Fibroblast of mammary gland (primary cell): ENCODE measurements at places on chromosomes 6 and 20.
A peak's percentile ranks its signal among the peaks of the same experiment; 100 is the strongest.

DNA sequence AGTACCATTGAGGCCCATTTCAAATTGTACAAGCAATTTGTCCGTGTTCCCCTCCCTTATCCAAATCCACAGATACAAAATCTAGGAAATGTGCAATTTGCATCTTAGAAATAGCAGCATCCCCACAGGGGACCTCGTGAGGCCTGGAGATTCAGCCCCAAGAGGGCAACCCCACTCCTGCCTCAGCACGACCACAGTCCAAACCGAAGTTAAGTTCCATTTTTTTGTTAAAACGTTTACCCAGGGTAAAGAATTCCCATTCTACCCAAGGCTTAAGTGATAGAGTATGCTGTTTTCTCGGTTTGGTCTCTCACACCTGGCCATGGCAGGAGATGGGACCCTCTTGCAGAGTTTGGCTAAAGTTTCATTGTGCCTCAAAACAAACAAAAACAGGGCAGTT is 41.2 kb downstream of the PLCG1 start:
- DNase-seq, result no peak

DNA sequence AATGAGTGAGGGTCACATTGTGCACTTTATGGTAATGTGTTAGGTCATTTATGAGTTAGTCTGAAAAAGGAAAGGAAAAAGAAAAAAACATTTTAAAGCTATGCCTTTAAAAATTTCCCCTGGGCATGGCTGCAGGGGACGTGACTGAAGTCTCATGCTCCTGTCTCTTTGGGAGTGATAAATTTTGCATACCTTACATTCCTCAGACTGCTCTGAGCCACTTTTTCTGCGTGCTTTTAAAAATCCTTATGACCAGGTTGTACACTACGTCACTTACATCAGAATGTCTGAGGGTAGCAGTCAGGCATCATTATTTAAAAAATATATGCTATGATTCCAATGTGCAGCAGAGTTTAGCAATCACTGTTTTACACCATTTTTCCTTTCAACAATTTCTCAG is 121.2 kb downstream of the RFPL4B start:
- DNase-seq, result no peak

DNA sequence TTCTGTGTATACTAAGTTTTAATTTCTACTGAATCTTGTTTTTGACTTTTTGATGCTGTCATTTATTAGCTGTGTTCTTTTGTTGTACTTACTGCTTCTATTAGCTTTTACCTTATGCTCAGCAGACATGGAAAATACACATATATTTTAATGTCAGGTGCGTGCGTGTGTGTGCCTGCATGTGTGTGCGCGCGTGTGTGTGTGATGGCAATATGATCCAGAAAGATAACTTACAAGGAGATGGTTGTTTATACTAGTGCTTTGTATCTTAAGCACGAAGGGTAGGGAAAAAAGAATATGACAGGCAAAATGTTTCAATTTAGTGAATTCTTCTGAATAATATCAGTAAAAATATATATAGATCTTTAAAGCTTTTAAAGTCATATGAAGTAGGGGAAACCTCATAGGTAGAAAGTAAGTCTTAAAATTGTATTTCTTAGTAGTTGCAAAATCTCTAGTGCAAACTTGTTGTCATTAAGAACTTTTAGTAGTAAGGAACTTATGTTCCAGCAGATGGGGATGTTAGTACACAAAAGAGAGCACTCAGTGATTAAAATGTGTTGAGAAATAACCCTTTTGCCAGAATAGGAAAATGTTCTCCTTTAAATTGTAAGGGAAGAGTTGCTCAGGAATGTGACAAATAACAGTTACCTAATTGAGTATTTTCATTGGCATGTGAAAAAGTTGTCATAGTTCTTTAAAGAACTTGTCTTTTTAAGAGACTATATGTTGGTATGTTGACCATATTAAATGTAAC is 13.2 kb downstream of the QKI start:
- peak; percentile 88 for DNase-seq

DNA sequence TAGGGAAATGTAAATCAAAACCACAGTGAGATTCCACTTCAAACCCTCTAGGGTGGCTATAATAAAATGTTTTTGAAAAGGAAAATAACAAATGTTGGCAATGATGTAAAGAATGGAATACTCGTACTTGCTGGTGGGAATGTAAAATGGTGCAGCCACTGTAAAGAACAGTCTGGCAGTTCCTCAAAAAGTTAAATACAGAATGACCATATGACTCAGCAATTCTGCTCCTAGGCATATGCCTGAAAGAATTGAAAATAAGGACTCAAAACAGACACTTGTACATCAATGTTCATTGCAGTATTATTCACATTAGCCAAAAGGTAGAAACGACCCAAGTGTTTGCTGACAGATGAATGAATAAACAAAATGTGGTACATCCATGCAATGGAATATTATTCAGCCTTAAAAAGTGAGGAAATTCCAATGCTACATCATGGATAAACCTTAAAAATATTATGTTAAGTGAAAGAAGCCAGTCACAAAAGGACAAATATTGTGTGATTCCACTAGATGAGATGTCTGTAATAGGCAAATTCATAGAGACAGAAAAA is 10.2 kb upstream of the RNF114 start:
- no peak for DNase-seq

DNA sequence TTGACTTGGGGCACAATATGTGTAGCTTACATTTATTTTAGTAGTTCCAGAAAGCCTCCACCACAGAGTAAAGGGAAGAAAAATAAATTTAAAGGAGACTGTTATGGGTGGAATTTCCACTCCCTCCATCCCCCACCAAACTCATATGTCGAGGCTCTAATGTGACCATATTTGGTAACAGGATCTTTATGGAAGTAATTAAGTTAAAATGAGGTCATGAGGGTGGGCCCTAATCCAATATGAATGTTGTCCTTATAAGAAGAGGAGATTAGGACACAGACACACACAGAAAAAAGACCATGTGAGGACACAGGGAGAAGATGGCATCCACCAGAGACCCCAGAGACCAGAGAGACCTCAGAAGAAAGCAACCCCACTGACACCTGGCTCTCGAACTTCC is 189.7 kb downstream of the EDN1 start:
- peak; percentile 56 for DNase-seq

DNA sequence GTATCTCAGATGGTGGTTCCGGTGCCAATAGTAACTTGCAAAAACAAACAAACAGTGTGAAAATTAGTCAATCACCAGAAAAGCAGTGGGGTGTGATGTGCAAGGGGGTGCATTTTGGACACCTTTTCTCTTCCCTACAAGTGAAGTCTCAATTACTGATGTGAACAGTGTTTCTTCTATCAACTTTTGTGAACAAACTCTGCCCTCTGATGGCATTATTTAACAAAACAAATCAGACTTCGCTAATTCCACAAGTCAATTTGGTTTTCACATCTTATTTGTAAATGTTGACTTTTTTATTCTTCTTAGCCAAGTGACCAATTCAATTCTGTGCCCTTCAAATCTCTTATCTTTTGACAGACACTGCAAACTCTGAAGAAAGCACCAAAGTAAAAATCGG is 212.2 kb downstream of the UST start:
- peak; percentile 24 for DNase-seq

- no peak for DNase-seq
These were observed 27.9 kb upstream of the LRRC1 start for GRCh38 chr6:53766930-53767329.

GRCh38 chr6:72948153-72948552 is 277.1 kb downstream of the KHDC1L start:
- peak; percentile 41 for DNase-seq

GRCh38 chr6:6365242-6365641 is 44.8 kb upstream of the F13A1 start:
- no peak for DNase-seq

DNA sequence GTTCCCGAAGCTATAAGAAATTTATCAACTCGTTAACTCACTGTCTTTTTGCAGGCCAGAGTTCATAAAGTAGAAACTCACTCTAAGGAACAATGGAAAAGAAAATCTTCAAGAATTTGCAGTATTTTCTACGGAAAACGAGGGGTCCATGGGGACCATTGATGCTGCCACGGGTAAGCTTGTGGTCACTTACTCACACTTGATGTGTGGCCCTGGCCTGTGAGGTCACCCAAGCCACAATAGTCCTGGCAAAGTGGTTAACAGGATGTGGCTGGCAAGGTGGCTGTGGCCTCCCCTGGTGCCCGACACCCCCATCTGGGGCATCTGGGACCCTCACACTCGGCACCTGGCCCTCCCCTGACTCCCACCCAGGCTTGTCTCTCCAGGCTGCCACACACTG is 123.4 kb downstream of the C6orf118 start:
- DNase-seq, result peak; percentile 55

DNA sequence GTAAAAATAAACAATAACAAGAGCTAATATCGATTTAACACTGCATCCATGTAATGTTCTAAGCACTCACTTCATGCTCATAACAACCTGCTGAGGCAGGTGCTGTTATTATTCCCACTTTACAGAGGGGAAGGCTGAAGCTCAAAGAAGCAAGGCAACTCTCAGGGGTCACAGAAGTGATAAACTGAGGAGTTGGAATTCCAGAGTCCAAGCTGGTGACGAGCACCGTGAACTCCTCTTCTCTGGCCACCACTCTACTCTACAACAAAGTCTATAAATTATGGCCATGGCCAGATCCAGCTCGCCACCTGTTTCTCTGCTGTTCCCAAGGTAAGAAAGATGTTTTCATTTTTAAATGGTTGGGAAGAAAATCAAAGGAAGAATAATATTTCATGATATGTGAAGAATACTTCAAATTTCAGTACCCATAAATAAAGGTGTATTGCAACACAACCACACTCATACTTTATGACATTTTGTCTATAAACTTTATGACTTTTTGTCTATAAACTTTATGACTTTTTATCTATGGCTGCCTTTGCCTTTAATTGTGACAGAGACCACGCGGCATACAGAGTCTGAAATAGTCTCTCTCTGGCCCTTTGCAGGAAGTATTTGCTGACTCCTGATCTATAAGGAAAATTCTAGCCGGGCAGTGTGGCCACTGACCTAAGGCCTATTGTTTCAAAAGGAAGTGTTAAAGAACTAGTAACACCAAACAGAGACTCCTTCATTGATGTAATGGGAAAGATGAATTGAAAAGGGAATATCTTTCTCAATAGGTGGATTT is 113.2 kb upstream of the KCNG1 start:
- no peak for DNase-seq

DNA sequence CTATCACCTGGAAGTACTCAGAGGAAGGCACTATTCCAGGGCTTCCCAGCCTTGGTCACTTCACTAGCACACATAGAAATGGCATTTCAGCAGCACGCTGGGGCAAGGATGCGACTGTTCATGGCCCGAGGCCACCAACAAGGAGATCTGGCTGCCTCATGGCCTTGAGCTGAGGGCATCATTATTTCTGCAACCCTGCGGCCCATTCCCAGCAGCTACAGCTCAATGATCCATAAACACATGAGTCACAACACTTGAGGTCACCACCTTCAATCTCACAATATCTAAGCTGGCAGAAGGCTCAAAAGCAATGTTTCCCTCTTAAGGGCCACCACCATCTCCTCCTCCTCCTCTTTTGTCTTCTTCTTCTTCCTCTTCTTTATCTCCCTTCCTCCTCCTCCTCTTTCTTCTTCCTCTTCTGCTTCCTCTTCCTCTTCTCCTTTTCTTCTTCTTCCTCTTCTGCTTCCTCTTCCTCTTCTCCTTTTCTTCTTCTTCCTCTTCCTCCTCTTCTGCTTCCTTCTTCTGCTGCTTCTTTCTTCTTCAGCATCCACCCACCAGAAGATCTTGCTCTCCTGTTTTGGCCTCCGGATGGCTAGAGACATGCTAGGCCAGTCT is 382.9 kb upstream of the CNR1 start:
- DNase-seq, result peak; percentile 8

GRCh38 chr20:31919410-31920155 is 32.3 kb downstream of the PDRG1 start:
- no peak for DNase-seq

- peak; percentile 90 for DNase-seq
These were observed 864 bp upstream of the BCLAF1 start for GRCh38 chr6:136290410-136291010.

DNA sequence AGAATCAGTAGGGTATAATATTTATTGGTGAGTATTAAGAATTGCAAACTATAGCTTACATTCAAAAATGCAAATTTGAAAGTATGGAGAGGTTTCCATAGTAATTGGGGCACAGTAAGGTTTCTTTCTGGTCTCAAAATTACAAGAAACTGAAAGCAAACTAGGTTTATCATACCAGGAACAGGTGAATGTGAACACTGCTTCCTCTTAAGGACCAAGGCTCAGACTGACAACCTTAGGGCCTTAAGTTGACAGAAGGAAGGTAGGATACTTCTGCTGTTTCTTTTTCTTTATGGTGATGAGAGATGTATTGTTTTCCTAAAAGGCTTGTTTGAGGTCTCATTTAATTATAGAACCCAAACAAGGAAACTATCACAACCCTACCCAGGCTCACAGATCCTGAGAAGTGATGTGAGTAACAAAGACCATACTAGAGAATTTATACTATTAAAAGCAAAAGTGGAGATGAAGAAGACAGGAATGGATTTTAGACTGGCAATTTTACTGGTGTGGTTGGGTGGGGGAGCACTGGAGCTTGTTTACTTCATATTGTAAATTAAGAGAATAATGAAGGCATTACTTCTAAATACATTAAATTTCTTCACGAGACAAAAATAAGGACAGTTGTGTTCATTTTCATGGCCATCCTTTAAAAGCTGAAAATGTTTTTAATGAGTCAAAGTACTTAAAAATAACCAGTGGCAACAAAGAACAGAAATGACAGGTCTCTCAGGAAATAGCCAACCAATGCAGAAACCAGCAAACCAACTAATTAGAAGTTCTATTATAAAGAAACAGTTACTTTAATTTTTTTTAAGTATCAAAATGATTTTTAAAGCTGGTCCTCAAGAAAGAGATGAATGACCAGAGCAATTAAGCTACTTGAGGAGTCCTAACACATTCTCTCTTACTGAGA is 21.3 kb downstream of the STAU1 start:
- DNase-seq, result no peak

DNA sequence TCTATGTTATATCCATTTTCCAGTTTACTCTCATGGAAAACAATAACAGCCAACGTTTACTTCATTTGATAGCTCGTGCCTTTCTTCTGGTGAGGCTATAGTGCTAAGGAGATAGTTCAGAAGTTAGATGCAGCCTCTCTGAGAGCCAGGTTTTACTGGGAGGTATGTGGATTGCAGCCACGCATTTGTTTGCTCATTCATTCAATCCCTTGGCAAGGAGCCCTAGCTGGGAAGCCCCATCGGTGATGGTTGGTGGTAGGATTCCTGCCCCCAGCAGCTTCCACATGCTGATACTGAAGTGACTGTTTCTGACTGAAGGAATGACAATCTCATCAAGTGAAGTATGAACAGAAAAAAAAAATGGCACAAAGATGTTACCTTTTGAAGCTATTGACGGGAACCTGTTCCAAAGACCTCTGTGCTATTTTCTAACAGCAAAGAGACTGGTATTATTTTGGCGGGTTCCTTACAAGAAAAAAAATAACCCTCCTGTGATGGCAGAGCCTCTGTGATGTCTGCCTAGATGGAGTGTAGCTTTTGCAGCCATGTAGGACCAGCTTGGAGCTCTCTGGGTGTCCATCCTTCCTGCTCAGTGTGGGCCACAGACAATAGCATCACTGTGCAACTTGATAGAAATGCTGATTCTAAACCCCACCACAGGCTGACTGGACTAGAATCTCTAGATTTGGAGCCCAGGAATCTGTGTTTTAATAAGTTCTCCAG is 30.6 kb downstream of the SNAP25 start:
- DNase-seq, result no peak

- peak; percentile 55 for DNase-seq
These were observed at the start of gene RAD21L1 for GRCh38 chr20:1225783-1226654. RAD21L1 (plus strand) TSS chr20:1226044; CDS start chr20:1228454, 2,410 bp downstream.
